ENCODE measurements at places on chromosomes 6 and 20. TPM values are rescaled to one million over a fixed set of nuclear protein-coding genes. Genes with fewer than 3 reads are reported as not detected.

DNA sequence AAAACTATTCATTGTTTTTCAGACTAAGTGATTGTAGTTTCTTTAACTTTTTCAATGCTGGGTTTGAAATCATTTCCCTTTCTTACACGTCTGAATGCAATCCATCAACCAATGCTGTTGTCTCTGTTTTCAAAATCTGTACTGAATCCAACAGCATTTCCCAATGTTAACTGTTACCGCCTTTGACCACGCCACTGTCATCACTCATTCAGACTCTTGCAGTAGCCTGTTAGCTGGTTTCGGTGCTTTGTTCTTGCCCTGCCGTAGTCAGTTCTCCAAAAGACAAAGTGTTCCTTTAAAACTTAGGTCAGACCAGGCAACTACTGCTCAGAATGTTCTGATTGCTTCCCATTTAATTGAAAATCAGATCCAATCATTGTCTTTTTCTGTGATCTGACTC, 131.3 kb downstream of the PLCB4 start:
- no peaks in the 10 kb centered on the region for H3K36me3 ChIP-seq
- DNase-seq = no peak
- H3K27me3 ChIP-seq = no peaks in the 10 kb centered on the region
- no peaks in the 10 kb centered on the region for H3K4me1 ChIP-seq
- H3K27ac ChIP-seq = no peak overlapping the region

The LTA gene
- total RNA-seq = not detected

The CGA gene
- total RNA-seq = 43.8 TPM

DNA sequence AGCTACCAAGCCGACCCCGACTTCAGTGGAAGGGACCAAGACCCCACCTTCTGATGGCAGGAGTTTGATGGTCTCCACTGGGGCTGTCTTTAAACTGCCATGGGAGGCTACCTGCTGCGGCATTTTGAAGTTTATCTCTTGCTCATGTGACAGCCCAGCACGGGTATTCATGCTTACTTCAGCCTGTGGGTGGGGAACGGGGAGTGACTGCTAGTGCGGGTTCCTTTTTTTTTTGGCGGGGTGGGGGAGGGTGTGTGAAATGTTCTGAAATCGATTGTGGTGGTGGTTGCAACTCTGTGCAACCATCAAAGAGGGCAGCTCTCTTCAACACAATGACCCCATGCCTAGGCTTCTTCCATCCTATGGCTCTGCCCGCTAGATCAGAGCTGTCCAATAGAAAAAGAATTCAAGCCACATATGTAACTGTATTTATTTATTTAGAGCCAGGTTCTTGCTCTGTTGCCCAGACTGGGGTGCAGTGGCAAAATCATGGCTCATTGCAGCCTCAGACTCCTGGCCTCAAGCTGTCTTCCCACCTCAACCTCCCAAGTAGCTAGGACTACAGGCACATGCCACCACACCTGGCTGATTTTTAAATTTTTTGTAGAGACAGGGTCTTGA, 53.7 kb downstream of the PPP1R16B start:
- no peaks in the 10 kb centered on the region for H3K36me3 ChIP-seq
- H3K4me3 ChIP-seq = no peak overlapping the region
- no peak for DNase-seq

DNA sequence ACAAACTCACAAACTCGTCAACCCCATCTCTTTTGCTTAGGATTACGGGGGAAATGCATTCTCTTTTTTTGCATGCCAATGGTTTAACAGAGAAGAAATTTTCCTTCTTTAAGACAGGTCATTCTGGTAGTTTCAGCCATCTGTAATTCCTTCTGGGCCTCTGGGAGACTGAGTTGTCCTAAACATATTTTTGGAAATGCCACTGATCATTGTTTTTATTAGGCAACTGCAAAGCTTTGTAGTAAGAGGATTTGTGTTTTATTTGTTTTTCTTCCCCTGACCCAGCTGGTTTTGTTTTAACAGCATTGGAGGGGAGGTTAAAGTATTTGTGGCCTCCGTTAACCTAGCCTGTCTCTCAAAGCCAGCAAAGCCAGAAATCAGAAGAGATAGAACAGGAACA, 73.1 kb upstream of the ISM1 start:
- no peaks in the 10 kb centered on the region for H3K36me3 ChIP-seq
- H3K4me3 ChIP-seq = no peak overlapping the region
- no peaks in the 10 kb centered on the region for H3K27me3 ChIP-seq
- peaks cover 4% of the 10 kb centered on the region for H3K4me1 ChIP-seq

DNA sequence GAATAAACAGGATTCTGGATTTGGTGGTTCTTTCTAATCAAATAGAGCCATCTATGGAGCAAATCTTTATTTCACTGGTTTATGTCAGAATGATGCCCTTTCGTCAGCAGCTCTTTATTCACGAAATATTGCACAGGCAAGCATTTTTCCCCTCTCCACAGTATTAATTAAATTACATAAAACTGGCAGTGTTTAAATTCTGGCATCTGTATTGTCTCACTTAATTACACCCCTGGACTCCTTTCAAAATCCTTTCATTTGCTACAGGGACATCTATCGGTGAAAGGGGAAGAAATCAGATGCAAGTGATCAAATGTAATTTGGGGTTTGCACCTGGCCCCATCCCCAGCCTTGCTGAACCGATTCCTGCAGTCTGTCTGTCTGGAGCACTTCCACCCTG, 801.9 kb downstream of the QKI start:
- DNase-seq = no peak
- no peak overlapping the region for H3K4me3 ChIP-seq
- H3K36me3 ChIP-seq = no peaks in the 10 kb centered on the region

- DNase-seq = no peak
- no peak overlapping the region for H3K4me3 ChIP-seq
- no peaks in the 10 kb centered on the region for H3K36me3 ChIP-seq
- H3K27me3 ChIP-seq = no peaks in the 10 kb centered on the region
Measured at GRCh38 chr20:434661-435419, 26.7 kb downstream of the RBCK1 start.

The PBOV1 gene
- not detected for total RNA-seq

- DNase-seq = no peak
- no peaks in the 10 kb centered on the region for H3K27me3 ChIP-seq
- H3K4me3 ChIP-seq = no peak overlapping the region
- no peaks in the 10 kb centered on the region for H3K4me1 ChIP-seq
Measured at GRCh38 chr6:78744144-78744543, 123.2 kb upstream of the IRAK1BP1 start.

DNA sequence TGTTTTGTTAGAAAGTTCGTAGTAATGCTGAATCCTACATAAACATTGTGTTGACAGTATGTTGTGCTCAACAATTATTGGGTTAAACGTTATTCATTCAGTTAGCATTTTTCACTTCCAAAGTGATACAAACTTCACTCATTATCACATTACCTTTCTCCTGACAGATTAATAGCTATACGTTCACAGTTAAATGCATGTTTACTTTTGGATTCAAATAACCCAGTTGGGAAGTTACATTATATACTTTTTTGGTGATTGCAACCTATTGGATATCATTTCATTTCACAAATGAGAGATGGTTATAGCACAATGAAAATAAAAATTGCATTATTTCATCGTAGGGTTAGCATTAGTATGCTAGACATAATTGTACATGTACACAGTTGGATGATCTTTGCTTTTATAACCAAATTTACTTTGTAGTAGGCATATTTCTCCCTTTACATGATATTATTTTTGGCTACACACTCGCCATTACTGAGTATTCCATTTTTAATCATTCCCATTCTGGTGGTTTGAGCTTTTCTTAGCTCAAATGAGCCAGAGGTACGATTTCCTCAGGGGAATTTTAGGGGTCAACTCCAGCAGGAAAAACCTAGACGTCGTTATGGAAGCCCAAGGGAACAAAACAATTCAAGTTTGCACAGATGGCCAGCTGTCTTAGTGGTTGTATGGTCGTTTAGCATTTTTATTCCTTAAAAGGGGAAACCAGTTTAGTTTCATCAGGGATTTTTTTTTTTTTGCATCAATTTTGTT, 2.1 kb upstream of the HIVEP1 start:
- peak overlapping the region; percentile 99 for H3K27ac ChIP-seq
- no peaks in the 10 kb centered on the region for H3K27me3 ChIP-seq
- H3K4me1 ChIP-seq = peaks cover 20% of the 10 kb centered on the region

GRCh38 chr20:9440892-9441291, 73.5 kb upstream of the LAMP5 start:
- DNase-seq = no peak
- no peaks in the 10 kb centered on the region for H3K36me3 ChIP-seq
- H3K27me3 ChIP-seq = no peaks in the 10 kb centered on the region
- no peak overlapping the region for H3K27ac ChIP-seq
- no peaks in the 10 kb centered on the region for H3K4me1 ChIP-seq
- H3K4me3 ChIP-seq = no peak overlapping the region

The TREML2 gene
- 0.40 TPM for total RNA-seq

- DNase-seq = peak; percentile 46
- no peaks in the 10 kb centered on the region for H3K36me3 ChIP-seq
- H3K27ac ChIP-seq = no peak overlapping the region
- peaks cover 7% of the 10 kb centered on the region for H3K4me1 ChIP-seq
Measured at GRCh38 chr20:12570371-12570770, 438.4 kb upstream of the SPTLC3 start.

The CYP24A1 gene
- total RNA-seq = 1.5 TPM

- no peaks in the 10 kb centered on the region for H3K36me3 ChIP-seq
- peak overlapping the region; percentile 61 for H3K27ac ChIP-seq
- no peaks in the 10 kb centered on the region for H3K27me3 ChIP-seq
- no peak overlapping the region for H3K4me3 ChIP-seq
Measured at GRCh38 chr20:59350330-59351156, 50.1 kb downstream of the EDN3 start.

The NKX2-2 gene
- not detected for total RNA-seq

The GRM1 gene
- 0.08 TPM for total RNA-seq

The TOP1 gene
- 39.9 TPM for total RNA-seq

- no peak for DNase-seq
- no peaks in the 10 kb centered on the region for H3K27me3 ChIP-seq
- no peaks in the 10 kb centered on the region for H3K36me3 ChIP-seq
Measured at GRCh38 chr6:102298051-102298450, 904.5 kb downstream of the GRIK2 start.

DNA sequence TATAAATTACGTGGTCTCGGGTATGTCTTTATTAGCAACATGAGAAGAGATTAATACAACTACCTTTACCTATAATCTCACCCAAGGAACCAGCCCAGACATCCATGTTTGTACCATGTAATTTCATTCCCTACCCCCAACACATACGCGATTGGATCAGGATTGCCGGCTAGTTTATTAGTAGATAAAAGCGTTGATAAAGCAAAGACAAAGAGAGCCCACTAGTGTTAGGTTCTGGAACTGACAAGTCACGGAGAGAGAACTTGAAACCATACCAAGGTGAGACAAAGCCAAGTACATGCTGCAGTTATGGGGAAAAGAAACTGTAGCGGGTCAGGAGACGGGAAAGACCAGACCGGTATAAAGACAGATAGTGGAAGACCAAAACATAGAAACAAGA, 37.4 kb upstream of the FAM135A start:
- H3K4me3 ChIP-seq = no peak overlapping the region
- H3K4me1 ChIP-seq = no peaks in the 10 kb centered on the region
- DNase-seq = no peak
- no peak overlapping the region for H3K27ac ChIP-seq

DNA sequence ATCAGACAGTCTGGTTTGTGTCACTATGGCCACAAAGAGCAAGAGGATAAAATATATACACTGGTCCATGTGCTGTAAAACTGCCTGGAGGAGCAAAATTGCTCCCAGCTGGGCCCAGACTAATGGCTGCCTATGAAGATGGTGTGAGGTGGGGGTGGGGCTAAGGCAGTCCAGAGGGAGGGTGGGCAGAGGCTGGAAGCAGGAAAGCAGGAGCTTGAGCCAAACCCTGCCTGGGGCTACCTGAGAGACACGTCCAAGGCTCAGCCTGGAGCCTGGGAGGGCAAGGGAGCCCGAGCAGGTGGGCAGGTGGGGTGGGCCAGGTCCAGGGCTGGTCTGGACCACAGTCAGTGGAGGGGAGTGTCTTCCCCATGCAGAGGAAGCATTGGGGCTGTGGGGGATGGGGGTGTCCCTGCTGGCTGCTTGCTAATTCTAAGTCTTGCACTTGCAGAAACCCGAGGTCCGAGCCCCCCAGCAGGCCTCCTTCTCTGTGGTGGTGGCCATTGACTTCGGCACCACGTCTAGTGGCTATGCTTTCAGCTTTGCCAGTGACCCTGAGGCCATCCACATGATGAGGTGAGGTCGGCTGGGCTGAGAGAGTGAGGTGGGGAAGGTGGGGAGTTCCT, 9.5 kb downstream of the HSPA12B start:
- no peak for DNase-seq
- H3K4me3 ChIP-seq = no peak overlapping the region
- no peak overlapping the region for H3K27ac ChIP-seq
- H3K36me3 ChIP-seq = no peaks in the 10 kb centered on the region
- H3K27me3 ChIP-seq = peaks cover 24% of the 10 kb centered on the region
- no peaks in the 10 kb centered on the region for H3K4me1 ChIP-seq

The DNPH1 gene
- total RNA-seq = 105 TPM

DNA sequence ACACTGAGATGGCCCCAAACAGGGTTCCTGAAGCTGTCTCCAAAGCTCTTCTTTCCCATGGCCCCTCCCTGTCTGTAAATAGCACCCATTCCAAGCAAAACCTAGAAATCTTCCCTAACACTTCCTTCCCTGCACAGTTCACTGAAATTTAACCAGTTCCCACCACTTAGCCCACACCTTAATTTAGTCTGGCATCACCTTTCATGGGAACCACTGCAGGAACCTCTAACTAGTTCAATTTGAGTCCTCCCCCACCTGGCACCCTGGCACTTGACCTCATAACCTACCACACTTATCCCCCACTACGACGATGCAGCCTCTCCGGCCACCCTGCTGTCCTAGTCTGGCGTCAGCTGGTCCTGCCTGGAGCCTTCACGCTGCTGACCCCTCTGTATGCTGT, 278.7 kb downstream of the GMDS start:
- H3K27ac ChIP-seq = no peak overlapping the region
- H3K4me1 ChIP-seq = peaks cover under 1% of the 10 kb centered on the region
- no peaks in the 10 kb centered on the region for H3K36me3 ChIP-seq
- no peak for DNase-seq
- no peak overlapping the region for H3K4me3 ChIP-seq
- H3K27me3 ChIP-seq = no peaks in the 10 kb centered on the region

GRCh38 chr6:114310053-114310452, 32.8 kb downstream of the HS3ST5 start:
- no peak overlapping the region for H3K4me3 ChIP-seq
- no peaks in the 10 kb centered on the region for H3K36me3 ChIP-seq
- DNase-seq = no peak
- H3K27ac ChIP-seq = no peak overlapping the region
- H3K27me3 ChIP-seq = no peaks in the 10 kb centered on the region

The TMEM181 gene
- total RNA-seq = 42.0 TPM

GRCh38 chr20:64079273-64080012, at the start of gene RGS19:
TSS of gene RGS19 (minus strand) at chr20:64079518. CDS start at chr20:64076886, 2,632 bp downstream.
- H3K4me1 ChIP-seq = peaks cover 15% of the 10 kb centered on the region
- H3K4me3 ChIP-seq = peak within 1 kb of the TSS; percentile 85
- DNase-seq = peak; percentile 89
- H3K27ac ChIP-seq = peak within 1 kb of the TSS; percentile 45

Data from hepatocyte (in vitro differentiated cells).